ENCODE measurements at places on chromosomes 7 and 10.

DNA sequence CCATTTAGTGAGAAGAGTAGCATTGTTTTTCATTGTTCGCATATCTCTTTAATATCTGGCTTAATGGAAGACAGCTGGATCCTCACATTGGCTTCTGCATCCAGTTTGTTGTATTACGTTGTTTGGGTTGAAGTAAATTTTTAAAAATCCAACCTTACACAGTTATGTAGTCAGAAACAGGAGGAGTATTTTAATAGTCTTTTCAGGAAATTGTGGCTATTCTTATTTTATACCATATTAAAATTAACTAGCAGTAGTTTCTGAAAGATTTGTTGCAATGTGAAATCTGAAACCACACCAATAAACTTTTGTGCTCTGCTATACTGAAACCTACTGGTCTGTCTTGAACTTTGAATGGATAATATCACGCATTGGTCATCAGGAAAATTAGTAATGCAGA is 27.9 kb downstream of the MYPN start:
- no peak for DNase-seq

DNA sequence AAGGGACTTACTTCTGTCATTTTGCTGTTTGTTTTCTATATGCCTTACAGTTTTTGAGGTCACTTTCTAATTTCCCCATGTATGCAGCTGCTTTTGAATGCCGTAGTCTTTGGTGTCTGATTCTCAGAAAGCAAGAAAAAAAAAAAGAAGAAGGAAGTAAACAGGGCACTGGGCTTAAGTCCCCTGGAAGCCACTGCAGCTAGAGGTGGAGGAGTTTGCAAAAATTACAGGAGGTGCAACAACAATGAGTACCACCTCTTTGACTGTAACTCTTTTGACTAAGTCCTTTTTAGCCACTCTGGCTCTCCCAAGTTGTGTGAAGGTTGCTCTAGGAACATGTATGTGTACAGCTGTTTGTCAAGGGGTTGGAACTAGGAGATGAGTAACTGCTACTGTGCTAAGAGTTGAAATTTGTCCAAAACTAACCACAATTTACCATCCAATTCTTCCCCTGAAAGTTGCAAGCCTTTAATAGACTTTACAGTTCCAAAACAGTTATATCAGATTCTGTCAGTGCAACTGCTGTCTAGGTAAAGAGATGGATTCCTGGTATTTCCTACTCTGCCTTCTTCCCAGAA is 588.0 kb upstream of the LRRN3 start:
- no peak for DNase-seq

- DNase-seq: no peak
Measured at GRCh38 chr7:137546671-137547070, 203.1 kb upstream of the PTN start.

DNA sequence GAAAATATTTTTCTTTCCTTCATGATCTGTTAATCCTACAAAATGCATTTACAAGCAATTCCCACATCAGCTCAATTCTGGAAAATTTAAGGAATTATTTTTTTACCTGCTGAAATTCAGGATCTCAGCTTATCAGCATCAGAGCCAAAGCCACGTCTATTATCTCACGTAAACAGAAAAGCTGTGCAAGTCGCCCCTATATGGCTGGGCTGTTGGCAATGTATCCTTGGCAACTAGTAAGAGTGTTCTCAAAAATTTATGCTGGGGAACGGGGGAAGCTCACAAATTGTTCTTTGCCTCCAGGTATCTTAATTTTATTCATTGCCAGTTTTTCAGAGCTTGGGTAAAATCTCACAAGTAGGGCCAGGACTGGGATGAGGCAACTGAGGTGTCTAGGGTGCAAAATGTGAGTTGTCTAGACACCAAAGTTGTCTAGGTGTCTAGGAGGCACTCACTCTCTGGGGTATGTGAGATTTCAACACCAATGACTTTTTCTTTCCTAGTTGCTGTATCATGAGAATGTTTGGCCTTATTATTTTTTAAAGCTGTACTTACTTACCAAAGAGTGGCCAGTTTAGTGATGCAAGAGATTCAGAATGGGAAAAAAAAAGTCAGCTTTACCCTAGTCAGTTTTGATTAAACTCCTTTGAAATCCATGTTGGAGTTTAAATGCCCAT is 5.1 kb downstream of the GSTO2 start:
- no peak for DNase-seq

- DNase-seq: no peak
Measured at GRCh38 chr10:32204606-32205005, 142.4 kb downstream of the EPC1 start.

DNA sequence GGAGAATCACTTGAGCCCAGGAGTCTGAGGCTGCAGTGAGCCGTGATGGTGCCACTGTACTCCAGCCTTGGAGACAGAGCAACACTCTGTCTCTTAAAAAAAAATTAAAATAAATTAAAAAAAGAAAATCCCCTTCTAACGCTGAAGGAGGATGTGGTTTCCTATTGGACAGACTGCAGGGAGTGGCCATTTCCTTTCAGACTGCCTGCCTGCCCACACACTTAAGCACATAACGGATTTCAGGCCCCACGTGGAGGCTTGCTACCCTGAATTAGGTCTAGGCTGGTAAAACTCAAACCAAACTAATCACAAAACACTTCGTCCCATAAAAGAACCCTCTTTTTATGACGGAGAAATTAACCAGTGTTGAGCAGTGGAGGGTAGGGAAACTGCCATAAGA is 34.0 kb downstream of the GATA3 start:
- DNase-seq: no peak

- DNase-seq: no peak
Measured at GRCh38 chr7:95999481-95999880, 227.1 kb downstream of the DYNC1I1 start.

DNA sequence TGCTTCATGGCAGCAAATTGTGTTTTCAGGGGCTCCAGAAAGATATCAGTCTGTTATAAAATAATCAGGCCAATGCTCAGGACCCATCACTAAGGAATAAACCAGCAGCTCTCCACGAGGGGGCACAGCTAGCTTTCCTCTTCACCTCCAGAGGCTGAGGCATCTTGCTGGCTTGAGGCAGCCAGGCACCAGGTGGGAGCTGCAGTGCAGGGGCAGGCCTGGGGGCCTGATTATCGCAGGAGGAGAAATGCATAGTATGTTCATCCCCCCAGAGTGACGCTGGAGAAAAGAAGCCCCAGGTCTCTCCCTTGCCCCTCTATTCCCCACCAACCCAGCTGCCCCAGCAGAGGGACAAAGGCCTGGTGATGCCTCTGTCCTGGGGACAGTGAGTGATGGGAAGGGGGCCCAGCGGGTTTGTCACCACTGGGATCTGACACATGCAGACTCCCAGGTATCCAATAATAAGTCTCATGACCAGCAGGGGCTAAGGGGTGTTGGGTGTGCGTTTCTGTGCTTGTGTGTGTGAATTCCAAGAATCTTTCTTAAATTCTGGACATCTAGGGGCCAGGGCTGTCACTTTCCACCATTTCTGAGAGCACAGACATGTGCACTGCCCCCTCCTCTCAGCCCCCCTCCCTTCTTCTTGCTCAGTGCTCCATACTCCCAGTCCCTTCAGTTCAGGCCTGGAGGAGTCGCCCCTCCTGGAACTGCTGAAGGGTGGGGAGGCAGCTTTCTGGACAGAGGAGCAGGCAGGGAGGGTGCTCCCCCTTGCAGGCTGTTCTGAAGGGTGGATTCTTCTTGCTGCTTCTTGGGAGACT is 128.1 kb upstream of the FAM20C start:
- no peak for DNase-seq

DNA sequence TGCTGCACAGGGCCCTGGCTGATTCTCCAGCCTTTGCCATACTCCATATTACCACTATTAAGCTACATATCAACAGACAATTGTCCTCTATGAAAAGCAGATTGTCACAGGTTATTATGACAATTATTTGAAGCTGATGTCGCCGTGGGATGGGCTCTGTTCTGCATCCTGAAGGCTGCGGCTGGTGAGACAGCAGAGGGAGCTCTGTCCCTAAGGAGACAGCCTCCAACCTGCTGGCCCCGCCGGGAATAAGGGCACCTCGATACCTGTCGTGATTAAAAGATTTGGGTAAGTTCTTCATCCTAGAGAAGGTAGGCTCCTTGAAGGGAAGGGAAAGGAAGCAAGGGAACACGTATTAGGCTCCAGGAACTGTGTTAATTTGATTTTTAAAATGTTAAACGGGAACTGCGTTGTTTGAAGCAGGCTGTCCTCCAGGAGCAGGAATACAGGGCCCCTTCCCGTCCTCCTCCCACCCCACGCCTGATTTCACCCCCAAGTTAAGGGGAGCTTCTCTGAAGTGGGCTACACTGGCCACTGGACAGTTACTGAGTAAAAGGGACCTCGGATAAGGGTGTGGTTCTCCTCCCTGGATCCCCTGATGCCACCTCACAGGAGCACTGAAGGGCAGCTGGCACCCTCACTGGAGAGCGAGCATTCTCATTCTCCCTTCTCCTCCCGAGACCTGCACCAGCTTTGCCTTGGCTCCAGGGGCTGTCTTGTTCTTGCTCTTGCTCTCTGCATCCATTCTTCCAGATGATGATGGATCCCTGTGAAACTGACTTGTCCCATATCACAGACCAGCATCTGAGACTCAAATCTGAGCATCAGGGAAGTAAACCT is 11.8 kb upstream of the TIAL1 start:
- no peak for DNase-seq

GRCh38 chr10:54614072-54614471 is 187.0 kb downstream of the PCDH15 start:
- DNase-seq: no peak

GRCh38 chr10:67476201-67476600 is 219.8 kb downstream of the CTNNA3 start:
- DNase-seq: no peak

DNA sequence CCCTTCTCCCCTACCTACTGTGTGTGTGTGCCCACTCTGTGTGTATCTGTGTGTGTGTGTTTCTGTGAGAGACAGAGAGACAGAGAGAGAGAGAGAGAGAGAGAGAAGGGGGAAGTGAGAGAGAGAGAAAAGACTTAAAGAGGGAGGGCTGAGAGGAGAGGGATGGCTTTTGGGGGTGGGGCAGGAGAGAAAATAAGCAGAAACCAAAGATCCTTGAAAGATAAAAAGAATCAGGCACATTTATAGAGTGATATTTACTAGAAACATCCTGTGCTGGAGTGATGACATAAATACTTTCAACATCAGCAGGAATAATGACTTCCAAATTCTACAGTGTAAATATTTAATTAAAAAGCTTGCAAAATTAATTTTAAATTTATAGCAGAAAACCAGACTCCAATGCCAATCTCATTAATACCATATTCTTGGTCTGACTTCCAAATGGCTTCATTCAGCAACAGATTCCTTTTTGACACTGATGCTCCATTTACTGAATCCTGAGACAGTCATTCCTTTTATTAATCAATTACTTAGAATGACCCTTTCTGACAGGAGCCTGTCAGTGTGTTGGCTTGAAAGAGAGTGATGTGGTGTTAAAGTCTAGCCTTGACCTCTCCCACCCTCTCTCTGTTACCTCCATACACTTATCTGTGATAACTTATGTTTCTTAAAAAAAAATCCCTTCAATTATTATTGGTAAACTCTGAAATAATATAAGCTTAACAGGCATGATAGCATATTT is 41.7 kb upstream of the WNT2 start:
- no peak for DNase-seq

DNA sequence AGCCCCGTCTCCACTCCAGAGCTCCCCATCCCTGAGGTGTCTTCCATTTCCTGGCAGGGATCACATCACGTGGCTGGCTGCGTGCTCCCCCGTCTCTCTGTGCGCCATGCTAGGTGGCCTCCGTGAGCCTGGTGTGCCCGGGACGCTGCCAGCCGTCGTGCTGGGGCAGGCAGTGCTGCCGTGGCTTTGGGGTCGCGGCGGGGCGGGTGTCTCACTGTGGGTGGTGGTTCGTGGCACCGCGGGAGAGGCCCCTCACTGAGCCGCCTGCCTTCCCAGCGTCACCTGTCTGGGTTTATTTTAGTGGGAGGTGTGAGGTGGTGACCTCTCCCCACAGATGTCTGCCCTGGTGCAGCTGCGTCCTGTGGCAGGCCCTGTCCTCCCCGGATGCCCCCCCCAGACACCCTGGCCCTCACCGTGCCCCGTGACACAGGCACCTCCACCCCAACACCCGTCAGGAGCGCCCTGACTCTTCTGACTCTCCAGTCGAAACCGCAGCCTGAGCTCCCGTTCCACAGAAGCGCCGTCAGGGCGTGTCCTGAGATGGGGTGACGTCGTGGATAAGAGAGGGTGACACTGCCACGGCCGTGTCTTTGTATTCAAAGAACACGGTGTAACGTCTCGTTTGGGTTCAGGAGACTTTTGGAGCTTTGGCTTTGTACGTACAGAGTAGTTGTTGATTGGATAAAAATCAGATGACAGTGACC is 18.0 kb downstream of the GET4 start:
- no peak for DNase-seq

GRCh38 chr10:86109421-86109820 is 257.2 kb downstream of the GRID1 start:
- DNase-seq: no peak

GRCh38 chr7:64839910-64840309 is 45.7 kb downstream of the ZNF138 start:
- DNase-seq: no peak

DNA sequence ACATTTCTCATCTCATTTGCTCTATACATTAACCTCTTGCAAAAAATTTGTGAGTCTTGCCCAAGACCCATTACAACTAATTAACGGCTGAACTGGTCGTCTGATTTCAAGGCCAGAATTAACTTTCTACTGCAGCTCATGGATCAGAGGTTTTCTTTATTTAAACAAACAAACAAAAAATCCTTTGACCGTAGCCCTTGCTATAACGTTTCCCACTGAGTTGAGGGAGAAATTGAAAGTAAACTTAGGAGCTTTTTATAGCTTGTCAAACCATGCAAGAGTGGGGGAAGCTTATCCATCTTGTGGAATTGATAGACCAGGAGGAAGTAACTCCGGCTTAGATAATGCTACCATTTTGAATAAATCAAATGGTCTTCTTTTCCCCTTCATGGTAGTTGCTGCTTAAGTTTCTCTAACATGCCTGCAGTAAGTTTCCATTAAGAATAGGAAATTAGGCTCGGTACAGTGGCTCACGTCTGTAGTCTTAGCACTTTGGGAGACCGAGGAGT is 3.3 kb downstream of the SRGN start:
- DNase-seq: no peak

DNA sequence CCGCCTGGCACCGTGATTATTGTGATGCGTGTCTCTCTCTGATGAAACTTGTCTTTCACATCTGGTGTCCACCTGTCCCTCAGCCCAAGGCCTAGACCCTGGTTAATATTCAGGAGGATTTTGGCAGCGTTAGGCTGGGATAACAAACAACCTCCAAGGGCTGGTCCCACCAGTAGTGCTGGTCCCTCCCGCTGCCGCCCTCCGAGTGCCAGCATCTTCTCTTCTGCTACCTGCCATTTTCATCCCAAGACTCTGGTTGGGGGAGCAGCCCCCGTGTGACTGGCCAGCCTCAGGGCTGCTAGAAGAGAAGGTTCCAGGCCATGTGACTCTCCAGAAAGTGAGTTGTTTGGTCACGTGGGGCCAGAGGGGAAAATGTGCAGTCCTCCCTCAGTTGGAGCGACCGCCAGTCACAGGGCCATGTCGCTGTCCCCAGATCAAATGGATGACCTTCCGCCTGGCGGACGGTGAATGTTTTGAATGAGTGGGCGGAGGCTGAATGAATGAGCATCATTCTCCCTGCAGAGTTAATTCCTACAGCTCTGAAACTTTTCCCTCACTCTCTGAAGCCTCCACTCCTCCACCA is 479.9 kb upstream of the FOXK1 start:
- no peak for DNase-seq
